IPS-NIHi11 (cell line): ENCODE measurements at places on chromosomes 2 and 18.
A peak's percentile ranks its signal among the peaks of the same experiment; 100 is the strongest.

- no peak for DNase-seq
Measured at GRCh38 chr2:196597531-196597930, 42.0 kb upstream of the CCDC150 start.

- DNase-seq: no peak
Measured at GRCh38 chr2:173119069-173119807, 43.6 kb downstream of the MAP3K20 start.

DNA sequence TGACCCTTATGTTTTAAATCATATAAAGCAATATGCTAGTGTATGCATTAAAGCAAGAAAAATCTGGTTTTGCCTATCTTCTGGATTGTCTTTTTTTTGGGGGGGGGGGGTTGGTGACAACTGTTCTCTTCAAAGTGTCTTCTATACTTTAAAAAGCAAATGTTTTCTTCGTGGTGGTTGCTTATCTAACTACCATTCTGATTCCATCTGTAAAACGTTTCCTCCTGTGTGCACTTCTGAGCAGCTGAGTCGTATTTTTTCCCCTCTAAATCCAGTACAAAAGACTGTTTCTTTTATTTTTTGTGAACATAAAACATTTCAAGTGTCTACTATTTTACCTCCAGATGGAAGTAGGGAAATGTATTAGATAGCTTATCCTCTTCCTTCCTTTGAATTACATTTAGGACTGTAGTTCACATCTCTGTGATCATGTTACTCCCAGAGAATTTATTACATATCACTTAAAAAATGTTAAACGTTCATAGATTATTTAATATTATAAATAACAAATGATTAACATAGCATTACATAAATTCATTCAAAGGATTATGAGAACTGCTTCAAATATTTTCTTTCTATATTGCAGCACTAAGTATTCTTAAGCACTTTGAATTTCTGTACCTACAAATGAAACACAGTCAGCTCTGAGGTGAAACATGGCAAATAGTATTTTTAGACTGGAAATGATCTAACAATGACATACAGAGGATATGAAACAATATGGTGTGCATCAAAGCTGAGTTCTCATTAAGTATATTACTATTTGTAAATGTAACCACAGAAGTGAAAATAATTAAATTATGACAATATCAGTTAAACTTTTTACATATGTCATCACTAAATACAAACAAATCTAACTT lies 56.4 kb downstream of the SCN3A start:
- no peak for DNase-seq

- DNase-seq: no peak
Measured at GRCh38 chr18:75247611-75248421, 37.2 kb downstream of the TSHZ1 start.

DNA sequence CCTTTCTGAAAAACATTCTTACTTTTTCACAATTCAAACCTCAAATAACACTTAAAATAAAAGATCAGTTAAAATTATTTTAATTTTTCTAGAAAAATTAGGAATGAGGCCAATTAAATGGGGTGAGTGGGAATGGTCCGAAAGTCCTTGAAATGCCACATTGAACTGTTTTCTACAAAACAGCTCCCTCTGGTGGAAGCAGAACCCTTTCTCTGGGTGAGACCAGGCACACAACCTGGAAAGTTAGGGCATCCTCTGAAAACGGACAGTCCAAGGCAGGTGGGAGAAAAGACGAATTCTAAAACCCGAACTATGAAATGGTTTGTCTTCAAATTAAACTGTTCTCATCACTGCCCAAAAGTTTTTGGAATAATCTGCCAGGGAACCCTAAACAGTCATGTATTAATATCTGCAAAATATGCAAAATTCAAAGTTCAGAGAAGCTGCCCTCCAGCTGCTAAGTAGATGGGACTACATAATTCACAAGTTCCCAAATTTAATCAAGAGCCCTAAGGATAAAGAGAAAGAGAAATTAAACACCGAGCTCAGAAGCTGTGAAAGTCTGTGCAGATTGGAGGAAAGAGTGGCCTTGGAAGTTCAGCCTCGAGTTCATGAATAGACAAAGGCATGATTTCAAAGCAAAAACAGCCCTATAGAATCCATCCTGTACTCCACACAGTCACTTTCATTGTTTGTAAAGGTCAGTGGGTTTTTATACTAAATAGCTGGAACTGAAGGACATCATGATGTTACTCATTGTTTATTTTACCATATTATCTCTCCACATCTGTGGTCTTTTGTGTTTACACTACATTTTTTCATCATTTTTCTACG lies 108.3 kb downstream of the PIEZO2 start:
- peak; percentile 81 for DNase-seq

GRCh38 chr2:19607931-19608771 lies 249.7 kb upstream of the OSR1 start:
- no peak for DNase-seq
